ENCODE measurements at places on chromosomes 3 and 15.

DNA sequence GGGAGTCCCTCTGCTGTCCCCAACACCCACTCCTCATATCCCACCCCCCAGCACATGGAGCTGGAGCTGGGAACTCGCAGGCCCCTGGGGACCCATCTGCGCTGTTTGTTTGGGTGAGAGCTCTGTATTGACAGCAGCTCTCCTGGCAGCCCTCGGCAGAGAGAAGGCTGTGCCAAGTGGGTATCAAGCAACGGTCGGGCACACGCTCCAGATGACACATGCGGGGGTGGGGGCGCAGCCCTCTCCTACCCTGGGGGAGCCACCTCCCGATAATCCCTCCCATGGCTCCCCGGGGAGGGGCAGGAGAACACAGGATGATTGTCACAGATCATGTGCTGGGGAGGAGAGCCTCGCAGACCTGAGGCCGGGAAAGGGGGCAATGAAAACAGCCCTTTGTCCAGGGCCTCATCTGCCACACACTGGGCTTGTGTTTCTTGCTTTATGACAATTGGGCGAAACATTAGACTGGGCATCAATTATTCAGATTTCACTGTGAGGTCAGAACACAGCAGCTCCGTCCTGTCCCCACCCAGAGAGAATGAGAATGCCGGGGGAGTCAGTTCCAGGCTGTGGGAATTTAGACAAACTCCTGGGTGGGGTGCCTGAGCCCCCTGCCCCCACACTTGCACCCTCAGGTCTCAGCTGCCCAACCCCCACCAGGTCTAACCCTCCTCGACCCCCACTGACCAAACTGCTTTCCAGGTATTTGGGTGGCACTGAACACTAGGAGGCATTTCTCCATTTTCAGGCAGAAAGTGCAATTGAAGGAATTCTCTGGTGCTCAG lies 46.4 kb upstream of the KLF13 start:
- DNase-seq = no peak

- no peak for DNase-seq
Measured at GRCh38 chr3:186843039-186843432, 526 bp downstream of the ADIPOQ start.

DNA sequence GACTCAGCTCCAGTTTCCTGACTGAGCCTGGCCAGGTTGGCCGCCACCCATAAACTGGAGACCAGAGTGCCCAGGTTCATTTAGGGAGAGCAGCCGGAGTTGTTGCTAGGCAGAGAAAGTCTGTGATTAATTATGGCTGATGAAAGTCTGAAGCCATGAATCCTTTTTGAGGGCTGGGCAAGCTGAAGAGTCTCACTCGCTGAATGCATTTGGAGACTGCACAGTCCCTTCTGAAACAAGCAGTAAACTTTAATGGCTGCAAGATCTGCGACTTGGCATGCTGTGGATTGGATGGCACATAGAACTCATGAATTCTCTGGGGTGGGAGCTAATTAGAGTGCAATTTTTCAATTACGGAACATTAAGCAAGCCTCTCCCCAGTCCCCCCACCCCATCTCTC lies 282.1 kb downstream of the RPLP1 start:
- no peak for DNase-seq

DNA sequence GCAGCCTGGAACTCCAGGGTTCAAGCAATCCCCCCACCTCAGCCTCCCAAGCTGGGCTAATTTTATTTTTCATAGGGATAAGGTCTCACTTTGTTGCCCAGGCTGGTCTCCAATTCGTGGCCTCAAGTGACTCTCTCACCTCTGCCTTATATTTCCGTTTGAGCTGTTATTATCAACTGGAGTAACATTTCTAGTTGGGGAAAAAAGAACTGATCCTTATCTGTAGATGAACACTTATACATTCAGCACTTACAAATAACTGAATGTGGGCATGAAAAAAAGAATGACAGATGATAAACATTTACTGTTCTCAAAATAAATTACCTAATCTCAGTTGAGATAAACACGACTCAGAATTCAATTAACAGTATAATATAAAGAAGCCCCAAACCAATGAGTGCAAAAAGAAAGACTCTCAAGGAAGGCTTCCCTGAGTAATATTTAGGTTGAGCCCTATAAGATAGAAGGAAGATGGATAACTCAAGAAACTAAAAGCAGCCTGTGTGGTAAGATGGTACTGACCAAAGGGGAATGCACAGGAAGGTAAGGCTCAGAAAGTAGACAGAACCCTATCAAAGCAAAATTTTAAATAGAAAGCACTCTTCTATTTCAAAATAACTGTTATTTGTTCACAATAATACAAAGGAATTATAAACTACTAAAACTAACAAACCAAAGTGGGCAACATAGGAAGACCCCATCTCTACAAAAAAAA lies 11.8 kb downstream of the UBE3A start:
- no peak for DNase-seq

- DNase-seq = no peak
Measured at GRCh38 chr15:83358972-83359564, 74.6 kb upstream of the BNC1 start.

DNA sequence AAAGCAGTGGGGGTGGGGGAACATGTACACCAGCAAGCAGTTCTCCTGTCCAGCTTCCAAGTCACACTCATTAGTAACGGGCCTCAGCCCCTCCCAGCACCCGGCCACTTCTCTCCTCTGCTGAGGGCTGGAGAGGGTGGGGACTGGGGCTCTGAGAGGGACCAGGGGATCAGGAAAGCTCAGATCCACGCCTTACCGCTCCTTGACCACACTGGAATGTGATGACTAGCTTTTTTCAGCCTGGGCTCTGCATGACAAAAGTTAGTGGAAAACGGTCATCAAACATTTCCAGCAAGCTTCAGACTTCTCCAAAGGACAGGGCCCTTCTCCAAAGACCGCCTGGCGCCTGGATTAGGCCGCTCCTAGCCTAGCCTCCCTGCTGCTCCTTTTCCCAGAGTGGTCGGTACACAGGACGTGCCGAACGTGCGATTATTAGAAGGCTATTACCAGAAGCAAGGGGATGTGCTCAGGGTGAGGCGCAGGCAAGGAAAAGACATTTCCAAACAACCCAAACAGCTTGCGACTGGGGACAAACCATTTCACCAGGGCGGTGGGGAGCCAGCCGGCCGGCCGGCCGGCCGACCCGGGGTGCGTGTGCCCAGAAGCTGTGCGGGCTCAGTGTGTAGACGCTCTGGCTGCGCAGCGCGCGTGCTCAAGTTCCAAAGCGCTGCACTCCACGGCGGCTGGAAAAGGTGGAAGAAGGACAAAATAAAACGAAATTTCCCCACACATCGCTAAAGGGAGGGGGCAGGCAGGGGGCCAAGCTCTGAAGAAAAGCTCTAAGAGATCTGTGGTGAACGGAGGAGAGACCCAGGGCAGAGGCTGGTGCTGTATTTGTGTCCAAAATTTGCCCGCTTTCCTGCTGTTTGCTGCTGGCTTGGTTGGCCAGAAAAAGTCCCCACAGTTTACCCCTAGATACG lies 51.0 kb upstream of the SSR3 start:
- peak; percentile 90 for DNase-seq

DNA sequence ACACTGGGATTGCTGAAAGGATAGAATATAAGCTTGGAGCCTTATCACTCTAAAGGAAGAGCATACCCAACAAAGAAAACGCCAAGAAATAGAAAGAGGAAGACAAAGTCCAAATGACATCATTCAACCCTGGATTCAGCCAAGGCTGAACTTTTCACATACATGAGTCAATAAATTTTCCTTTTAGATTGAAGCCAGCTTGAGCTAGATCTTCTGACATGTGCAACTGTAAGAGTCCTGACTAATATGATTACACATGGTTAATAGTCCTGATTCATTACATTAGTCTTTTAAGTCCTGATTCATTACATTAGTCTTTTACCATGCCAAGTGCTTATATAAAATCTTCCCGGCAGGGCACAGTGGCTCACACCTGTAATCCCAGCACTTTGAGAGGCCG lies 13.6 kb upstream of the DENND6A start:
- no peak for DNase-seq

GRCh38 chr15:98230975-98231374 lies 270.5 kb downstream of the ARRDC4 start:
- DNase-seq = no peak

DNA sequence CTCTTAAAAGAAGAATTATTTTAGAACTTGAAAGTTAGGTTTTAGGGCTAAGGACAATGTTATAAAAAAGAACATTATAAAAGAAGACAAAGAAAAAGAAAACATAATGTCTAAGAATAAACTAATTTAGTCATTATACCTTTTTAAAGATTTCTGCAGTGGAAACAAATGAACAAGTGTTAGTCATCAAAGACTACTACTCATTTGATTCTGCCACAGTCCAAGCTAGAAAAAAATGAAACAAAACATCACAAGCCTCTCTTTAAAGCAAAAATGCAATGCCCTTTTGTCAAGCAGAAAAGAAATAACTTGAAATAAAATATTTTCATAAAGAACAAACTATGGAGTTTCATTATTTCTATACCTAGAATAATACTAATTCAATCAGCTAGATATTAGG lies 102.0 kb downstream of the TBC1D5 start:
- peak; percentile 36 for DNase-seq

GRCh38 chr3:134809427-134810051 lies 14.5 kb downstream of the EPHB1 start:
- DNase-seq = no peak

DNA sequence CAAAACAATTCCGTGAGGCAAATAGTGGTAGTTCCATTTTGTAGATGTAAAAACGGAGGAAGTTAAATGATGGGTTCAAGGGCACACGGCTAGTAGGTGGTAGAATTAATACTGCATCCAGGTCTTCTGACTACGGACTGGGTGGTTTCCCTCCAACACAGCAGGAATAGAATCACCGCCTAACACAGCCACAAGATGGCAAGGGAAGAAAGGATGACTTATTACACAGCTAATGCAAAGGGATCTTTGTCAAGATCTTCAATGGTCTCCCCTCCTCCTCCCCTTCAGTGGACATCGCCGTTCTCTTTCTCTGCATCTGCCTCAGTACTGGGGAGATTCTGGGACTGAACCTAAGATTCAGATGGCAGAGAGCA lies 524 bp upstream of the TOPBP1 start:
- DNase-seq = peak; percentile 56

DNA sequence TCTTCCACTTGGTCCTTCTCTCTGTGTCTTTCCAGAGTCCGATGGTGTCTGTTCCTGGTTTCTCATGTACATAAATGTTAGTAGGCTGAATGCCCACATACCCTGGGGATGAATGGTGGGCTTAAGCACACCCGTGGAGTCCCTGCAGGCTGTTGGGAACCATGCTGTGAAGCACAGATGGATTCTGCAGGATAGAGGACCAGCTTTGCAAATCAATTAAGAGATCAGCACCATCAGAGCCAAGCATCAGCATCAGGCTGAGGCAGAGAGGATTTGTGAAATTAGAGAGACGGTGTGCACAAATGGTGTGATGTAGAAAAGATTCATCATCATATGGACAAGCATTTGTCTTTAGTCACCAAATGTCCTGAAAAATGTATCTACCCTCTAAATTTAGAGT lies 127.1 kb downstream of the SV2B start:
- DNase-seq = no peak

DNA sequence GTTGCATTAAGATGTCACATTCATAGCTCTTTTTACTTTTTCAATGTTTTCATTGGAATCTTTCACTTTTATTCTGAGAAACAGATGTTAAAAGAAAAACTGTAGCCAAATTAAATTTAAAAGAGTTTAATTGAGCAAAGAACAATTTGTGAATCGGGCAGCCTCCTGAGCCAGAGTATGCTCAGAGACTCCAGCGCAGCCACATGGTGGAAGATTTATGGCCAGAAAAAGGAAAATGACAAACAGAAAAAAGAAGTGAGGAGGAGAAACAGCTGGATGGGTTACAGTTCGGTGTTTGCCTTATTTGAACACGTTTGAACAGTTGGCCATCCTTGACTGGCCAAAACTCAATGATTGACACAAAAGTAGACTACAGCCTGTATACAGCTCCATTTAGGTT lies 33.8 kb upstream of the RAB11A start:
- no peak for DNase-seq
